Activated CD4-positive, alpha-beta T cell treated with anti-CD3 and anti-CD28 coated beads, Interleukin-2, amount 50 U/mL, for 4 hours (primary cell): ENCODE measurements at places on chromosomes 6 and 20.

DNA sequence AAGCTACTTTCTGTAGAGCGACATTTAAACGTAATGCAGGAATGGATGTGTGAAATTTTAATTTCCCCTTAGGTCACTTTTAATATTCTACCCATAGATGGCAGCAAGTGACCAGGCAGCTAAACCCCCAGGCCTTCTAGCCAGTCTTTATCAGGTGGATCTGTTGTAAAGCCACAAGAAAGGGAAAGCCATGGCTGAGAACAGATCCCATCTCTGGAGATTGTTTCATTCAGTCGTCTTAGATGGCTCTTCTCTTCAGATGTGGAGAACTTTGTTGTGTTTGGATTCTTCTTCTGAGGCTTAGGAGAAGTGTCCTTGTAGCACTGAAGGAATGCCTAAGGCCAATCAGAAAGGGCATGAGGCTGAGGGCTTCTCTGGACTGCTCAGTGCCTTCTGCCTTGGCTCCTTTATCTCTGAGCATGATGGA lies 15.8 kb upstream of the RNF182 start:
- peak; percentile 15 for DNase-seq

DNA sequence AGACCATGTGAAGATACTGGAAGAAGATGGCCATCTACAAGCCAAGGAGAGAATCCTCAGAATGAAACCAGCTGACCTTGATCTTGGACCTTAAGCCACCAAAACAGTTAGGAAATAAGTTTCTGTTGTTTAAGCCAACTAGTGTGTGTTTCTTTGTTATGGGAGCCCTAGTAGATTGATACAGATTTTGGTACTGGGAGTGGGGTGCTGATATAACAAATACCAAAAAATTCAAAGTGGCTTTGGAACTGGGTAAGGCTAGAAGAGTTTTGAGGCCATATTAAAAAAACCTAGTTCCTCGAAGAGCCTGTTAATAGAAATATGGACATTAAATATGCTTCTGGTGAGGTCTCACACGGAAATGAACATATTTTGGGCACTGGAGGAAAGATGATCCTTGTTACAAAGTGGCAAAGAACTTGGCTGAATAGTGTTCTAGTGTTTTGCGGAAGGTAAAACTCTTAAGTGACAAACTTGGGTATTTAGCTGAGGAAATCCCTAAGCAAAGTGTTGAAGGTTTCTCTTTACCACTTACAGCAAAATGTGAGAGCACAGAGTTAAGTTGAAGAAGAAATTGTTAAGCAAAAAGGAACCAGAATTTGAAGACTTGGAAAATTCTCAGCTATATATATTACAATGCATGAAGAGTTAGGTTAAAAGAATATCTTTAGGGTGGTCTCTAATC lies 55.1 kb upstream of the CD83 start:
- no peak for DNase-seq

- no peak for DNase-seq
Measured at GRCh38 chr6:473768-474452, 82.4 kb downstream of the IRF4 start.

DNA sequence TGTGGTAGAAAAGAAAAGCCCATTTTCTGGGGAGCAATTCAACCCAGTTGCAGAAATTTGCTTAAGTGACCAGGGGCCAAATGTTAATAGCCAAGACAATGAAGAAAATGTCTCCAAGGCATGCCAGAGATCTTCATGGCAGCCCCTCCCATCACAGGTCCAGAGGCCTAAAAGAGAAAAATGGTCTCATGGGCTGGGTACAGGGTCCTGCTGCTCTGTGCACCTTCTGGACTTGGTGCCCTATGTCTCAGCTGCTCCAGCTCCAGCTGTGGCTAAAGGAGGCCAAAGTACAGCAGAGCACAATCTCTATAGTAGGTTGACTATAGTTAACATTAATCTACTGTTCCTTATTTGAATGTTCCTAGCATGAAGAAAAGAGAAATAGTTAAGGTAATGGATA lies 44.7 kb downstream of the FRK start:
- DNase-seq: no peak

- no peak for DNase-seq
Measured at GRCh38 chr20:36855241-36855657, 20.7 kb upstream of the TLDC2 start.

GRCh38 chr6:136643850-136644596 lies 93.8 kb upstream of the MAP7 start:
- DNase-seq: peak; percentile 81

DNA sequence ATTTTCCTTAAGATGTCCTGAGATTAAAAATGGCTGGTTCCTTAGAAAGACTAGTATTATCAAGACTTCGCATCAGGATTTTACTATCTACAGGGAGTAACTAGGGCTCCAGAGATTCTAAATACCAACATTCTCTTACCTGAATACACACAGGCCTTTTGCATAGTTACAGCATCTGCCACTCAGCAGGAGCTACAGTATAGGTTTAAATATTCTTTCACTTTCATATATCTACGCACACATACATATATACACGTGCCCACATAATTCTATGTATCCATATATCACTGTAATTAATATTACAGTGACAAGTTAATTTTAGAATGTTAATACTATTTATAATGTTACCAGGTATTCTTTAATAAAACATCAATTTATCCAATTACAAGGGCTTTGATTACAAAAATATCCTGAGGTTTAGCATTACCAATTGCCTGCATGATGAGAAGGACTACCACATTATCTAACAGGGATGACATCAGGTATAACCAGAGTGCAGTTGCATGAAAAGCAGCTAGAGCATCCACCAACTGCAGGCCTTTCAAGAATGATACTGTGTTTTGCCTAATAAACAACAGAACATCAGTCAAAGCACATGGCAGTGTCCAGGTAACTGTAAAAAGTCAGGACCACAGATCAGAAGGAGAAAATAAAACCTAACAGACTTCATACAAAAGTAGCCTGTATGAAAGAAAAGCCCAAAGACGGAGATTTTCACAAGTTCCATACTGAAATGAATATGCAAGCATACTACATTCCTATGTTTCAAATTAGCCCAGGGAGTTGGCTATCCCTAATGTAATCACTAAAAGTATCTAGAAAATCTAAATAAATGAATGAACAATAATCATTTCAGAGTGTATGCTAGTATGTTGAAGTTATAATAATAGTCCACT lies 268.7 kb downstream of the PTPRK start:
- no peak for DNase-seq

DNA sequence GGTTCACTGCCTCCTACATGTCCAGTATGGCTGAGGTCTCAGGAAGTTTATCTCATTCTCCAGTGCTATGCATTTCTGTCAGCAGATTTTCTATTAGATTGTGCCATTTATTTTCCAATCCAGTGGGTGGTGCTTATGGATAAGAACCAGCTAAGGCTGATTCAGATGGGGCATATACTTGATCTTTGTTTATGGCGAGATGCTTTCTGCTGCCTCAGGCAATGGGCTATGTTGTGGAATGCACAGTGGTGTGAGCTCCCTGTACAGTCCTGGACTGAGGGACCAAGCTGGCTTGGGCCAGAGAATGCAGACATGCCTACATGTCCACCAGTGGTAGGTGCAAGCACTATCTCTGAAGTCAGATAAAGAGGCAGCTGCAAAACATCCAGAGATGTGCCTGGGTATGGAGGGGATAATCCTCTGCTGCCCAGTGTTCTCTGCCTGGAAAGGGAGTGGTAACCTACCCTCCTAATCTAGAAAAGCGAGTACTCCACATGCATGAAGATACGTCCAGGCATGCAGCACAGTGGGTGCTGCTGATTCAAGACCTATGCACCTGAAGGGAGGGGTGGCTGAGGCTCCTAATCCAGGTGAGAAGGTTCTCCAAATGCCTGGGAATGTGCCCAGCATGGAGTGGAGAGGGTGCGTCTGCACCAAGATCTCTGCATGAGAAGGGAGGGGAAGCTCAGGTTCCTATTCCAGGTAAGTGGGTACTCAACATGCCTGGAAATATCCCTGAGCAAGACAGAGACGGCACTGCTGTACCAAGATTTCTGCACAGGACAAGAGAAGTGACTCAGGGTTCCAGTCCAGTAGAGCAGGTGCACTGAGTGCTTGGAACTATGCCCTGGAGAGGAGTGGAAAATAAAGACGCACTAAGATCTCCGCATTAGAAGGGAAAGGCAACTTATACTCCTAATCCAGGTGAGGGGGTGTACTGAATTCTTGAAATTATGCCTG lies 9.4 kb downstream of the CST4 start:
- no peak for DNase-seq

DNA sequence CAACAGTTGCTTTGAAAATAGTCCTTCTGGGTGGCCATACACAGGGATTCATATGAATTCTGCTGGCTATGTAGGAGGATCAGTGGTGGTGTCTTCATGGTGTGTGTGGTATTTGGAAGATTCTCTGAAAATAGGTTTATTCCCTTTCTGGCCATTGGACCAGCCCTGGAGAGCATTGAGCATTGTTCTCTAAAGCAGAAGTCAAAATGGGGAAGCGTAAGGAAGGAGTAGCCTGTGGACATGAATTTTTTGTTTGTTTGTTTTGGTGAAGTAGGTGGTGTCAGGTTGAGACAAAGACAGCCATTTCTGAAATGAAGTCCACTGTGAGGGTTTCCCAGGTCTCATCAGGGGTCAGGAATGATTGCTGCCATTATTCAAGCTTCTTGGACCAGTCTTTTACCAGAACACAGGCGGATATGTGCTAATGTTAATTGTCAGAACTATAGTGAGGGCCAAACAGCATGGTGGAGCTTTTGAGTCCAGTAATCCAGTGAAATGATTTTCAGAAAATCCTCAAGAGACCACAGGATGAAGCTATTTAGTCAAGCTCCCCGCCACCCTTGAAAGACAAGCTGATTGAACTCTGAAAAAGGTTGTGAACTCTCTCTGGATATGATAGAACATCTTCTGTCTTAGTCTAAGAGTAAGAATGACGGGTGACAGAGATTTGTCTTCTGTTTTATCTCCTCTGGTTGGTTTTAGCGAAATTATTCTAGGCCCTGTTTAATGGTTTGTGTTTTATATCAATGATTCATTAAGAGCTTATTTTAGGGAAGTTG lies 60.0 kb downstream of the DNAH8 start:
- DNase-seq: no peak

DNA sequence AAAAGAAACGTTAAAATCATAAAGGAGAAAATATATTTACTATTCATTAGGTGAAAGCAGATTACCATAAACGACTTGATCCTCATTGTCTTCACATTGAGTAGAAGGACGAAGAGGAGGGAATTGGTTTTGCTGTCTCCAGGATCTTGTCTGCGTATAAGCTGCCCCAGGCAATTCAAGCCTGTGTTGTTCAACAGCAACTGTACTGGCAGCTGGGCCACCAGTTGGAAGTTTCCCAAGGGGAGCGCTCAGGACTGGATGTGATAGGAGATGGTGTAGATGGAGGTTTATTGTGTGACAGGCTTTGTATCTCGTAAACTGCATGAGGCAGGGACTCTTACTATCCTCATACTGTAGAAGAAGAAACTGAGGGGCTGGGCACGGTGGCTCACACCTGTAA lies 3.9 kb upstream of the FANCE start:
- DNase-seq: no peak

GRCh38 chr20:49646528-49646927 lies 67.2 kb downstream of the B4GALT5 start:
- DNase-seq: no peak

DNA sequence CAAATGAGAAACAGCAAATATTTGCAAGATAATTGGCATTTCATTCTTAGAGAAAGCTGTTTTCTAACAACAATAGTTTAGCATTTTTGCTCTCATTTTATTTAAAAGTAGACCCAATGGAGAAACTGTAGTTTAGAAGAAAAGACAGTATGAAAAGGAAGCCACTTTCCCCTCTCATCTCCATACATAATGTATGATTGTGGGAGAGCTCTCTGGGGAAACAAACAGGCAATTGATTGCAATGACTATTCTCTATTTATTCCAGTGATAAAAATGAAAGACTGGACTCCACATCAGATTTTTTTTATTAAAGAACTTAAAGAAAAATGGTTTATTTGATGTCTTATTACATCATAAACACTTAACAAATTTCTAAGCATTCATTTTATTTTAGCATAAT lies 116.8 kb upstream of the SASH1 start:
- DNase-seq: no peak

DNA sequence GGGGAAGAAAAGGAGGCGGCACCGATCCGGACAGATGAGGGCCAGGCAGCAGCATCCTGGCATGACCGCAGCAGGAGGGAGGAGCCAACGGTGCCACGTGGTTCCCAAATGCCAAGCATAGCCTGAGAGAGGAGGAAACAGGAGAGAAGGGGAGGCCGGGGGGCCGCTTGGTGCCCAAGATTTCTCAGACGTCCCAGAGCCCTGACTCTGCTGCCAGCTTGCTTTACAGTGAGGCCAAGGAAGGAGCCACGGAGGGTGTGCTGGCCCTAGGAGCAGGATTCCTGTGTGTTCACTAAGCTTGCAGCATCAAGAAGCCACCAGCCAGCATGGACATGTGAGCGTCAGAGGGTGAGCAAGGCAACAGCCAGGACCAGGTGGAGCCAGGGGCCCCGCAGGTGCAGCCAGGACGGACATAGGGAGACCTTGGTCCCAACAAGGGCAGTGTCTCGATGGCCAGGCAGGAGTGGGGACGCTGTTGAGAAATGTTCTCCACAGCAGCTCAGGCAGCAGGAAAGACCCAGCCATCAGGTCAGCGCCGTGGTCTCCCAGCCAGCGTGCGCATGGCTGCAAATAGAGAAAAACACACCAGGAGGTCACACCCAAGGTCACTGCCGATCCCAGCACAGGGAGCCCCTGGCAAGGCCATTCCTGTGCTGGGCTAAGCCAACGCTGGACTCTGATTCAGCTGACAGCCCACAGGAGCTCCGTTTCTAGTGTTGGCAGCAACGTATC lies 143.7 kb downstream of the DLL1 start:
- no peak for DNase-seq

GRCh38 chr20:19465536-19465935 lies 253.1 kb downstream of the SLC24A3 start:
- no peak for DNase-seq

DNA sequence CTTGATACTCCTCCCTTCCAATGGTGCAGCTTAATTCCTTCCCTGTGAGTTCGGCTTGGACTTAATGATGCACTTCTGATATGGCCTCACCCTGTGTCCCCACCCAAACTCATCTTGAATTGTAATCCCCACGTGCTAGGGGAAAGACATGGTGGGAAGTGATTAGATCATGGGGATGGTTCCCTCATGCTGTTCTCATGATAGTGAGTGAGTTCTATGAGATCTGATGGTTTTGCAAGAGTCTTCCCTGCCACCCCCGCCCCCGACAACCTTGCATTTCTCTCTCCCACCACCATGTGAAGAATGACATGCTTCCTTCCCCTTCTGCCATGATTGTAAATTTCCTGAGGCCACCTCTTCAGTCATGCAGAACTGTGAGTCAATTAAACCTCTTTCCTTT lies 50.3 kb upstream of the HLA-G start:
- no peak for DNase-seq

GRCh38 chr6:33417128-33417902 lies 592 bp downstream of the CUTA start:
- DNase-seq: no peak

- no peak for DNase-seq
Measured at GRCh38 chr6:170248111-170248805, 42.6 kb downstream of the DLL1 start.

GRCh38 chr6:155645325-155645724 lies 189.7 kb upstream of the NOX3 start:
- no peak for DNase-seq

GRCh38 chr20:2364044-2364443 lies 16.7 kb upstream of the TGM6 start:
- DNase-seq: no peak
